HuH-7 (cell line): ENCODE measurements at places on chromosomes 2 and 18.
A peak's percentile ranks its signal among the peaks of the same experiment; 100 is the strongest.

DNA sequence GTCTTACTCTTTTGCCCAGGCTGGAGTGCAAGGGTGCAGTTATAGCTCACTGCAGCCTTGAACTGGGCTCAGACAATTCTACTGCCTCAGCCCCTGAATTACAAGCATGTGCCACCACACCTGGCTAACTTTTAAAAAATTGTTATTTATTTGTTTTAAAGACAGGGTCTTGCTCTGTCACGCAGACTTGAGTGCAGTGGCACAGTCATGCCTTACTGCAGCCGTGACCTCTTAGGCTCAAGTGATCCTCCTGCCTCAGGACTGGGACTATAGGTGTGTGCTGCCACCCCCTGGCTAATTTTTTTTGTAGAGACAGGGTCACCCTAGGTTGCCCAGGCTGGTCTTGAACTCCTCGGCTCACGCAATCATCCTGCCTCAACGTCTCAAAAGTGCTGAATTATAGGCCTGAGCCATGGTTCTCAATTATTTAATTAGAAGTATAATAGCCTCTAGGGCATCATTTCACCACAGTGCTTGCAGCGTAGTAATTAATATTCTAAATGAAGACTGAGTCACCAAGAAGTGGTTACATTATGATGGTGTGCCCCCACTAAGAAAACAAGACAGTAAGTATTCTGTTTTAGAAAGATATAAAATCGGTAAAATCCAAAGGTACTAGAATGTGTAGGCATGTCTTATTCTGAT is 69.6 kb downstream of the EML4 start:
- DNase-seq = no peak

GRCh38 chr2:133063775-133064174 is 393.8 kb upstream of the LYPD1 start:
- DNase-seq = peak; percentile 3

DNA sequence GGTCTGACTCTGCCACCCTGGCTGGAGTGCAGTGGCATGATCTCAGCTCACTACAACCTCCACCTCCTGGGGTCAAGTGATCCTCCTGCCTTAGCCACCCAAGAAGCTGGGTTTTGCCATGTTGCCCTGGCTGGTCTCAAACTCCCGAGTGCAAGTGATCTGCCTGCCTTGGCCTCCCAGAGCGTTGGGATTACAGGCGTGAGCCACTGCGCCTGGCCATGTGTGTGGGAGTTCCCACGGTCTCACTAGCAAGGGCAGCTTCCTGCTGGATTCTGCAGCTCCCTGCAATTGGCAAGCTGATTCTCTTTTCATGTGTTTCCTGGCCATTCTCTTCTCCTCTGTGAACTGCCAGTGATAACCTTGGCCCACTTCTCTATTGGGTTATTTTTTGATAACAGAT is 84.0 kb downstream of the USP40 start:
- DNase-seq = no peak

- DNase-seq = no peak
Observed at GRCh38 chr2:48339451-48339850, 190.5 kb upstream of the STON1 start.
